Naive thymus-derived CD4-positive, alpha-beta T cell (primary cell): ENCODE measurements at places on chromosomes 3 and 15.

DNA sequence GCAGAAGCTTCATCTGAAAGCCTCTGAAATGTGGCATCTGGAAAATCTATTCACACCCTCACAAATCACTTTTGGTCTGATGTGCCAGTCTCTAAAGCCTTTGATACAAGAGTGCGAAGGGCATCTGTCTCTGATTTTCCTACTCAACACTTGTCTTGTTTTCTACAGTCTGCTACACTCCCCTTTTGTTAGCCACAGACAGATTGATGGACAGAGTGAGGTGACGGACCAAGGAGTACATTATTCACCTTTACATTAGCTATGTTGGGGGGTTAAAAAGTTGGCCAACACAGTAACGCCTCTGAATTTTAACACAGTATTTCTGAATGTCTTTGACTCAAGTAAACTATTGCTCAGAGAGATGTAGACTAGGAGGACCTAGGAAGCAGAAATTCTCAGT is 63.1 kb downstream of the TNIK start:
- DNase-seq: no peak

DNA sequence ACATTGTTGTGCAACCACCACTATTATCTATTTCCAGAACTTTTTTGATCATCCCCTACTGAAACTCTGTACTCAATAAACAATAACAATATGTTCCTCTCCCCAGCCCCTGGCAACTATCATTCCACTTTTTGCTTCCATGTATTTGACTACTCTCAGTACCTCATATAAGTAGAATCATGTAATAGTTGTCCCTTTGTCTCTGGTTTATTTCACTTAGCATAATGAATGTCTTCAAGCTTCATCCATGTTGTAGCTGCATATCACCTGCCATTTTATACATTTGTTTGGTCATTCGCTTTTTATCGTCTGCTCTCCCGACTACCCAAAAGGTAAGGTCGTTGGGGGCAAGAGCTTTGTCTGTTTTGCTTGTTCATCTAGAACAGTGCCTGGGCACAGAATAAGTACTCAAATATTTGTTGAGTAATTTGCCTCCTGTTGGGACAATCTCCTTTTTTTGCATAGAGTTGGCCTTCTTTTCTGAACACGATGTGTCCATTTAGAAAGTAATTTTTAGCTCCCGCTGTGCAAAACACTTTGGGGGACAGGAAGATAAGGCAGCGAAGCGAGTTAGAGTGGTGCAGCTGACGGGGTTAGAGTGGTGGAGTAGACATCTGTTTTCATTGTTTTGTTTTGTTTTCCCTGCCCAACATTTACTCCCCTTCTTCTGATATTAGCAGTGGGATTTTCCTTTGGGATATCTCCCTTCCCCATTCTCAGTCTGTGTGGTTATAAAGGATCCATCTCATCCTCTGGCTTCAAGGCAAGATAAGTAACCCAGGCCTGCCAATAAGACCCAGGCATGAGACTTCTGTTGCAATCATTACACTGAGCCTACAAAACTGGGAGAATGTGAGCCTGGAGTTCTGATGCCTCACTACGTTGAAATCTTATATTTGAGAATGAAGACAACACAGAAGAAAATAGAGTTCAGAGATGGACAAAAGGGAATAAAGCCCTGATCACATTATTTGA is 83.4 kb upstream of the RNU6-1 start:
- no peak for DNase-seq

DNA sequence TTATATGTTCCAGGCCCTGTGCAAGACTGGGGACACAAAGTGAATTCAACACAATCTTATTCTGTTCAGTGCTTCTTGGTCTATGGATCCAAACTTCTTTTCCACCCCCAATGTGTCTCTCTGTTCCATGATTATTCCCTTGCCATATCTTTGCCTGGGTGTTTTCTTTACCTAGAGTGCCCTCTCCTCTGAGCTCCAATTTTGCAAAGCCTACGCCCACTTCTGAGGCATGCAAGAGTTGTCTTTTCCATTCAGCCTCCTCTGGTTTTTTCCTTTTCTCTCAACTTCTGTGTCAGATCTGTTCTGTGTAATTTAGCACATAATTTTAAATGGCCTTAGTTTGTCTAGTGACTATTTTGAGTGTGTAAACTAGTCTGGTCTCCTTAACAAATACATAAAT is 72.8 kb upstream of the PLCL2 start:
- DNase-seq: no peak

- DNase-seq: no peak
Measured at GRCh38 chr3:32815841-32816438, 1.9 kb upstream of the TRIM71 start.

- no peak for DNase-seq
Measured at GRCh38 chr3:129025691-129026435, 24.8 kb downstream of the EFCC1 start.

DNA sequence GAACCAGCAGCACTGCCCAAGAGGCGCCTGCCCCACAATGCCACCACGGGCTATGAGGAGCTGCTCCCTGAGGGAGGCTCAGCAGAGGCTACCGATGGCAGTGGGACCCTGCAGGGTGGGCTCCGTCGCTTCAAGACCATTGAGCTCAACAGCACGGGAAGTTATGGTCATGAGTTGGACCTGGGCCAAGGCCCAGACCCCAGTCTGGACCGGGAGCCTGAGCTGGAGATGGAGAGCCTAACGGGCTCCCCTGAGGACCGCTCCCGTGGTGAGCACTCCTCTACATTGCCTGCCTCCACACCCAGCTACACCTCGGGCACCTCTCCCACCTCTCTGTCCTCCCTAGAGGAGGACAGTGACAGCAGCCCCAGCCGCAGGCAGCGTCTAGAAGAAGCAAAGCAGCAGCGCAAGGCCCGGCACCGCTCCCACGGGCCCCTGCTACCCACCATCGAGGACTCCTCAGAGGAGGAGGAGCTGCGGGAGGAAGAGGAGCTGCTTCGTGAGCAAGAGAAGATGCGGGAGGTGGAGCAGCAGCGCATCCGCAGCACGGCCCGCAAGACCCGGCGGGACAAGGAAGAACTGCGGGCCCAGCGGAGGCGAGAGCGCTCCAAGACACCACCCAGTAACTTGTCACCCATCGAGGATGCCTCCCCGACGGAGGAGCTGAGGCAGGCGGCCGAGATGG is 21.8 kb upstream of the APEH start:
- no peak for DNase-seq

GRCh38 chr3:38297947-38298711 is 16.0 kb downstream of the SLC22A14 start:
- DNase-seq: no peak

- no peak for DNase-seq
Measured at GRCh38 chr3:19775765-19776164, 158.3 kb downstream of the EFHB start.

DNA sequence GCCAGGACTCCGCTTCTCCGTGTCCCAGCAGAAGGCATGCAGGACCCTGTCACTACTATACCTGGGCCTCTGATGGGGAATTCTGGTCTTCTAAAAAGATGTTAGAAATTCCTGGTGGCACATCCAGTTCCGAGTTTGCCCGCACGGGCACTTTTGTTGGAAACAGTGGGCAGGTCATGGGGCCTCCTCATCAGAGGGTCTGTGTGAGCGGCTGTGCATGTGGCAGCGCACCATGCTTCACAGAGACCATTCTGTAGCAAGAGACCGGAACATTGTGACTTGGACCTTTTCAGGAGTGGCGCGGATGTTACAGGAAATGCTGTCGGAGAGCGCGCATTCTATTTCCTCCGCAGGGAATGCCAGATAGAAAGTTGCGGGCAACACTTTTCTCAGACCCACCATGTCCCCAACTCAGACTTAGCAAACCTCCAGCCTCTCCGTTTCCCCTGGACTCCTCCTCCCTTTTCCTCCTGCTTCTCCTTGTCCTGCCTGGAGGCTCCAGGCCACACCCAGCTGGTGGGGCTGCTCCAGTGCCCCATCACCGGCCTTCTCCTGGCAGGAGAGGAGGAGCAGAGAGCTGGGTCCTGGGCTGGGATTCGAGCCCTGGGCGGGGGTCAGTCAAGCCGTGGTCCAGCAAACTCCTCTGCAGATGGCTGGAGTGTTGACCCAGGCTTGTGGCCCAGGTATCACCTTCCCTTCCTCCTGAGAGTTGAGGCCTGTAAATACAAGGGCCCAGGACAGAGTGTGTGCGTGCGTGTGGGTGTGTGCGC is 46.6 kb downstream of the KLF13 start:
- no peak for DNase-seq

- no peak for DNase-seq
Measured at GRCh38 chr3:56076746-56077145, 391.5 kb downstream of the ERC2 start.

DNA sequence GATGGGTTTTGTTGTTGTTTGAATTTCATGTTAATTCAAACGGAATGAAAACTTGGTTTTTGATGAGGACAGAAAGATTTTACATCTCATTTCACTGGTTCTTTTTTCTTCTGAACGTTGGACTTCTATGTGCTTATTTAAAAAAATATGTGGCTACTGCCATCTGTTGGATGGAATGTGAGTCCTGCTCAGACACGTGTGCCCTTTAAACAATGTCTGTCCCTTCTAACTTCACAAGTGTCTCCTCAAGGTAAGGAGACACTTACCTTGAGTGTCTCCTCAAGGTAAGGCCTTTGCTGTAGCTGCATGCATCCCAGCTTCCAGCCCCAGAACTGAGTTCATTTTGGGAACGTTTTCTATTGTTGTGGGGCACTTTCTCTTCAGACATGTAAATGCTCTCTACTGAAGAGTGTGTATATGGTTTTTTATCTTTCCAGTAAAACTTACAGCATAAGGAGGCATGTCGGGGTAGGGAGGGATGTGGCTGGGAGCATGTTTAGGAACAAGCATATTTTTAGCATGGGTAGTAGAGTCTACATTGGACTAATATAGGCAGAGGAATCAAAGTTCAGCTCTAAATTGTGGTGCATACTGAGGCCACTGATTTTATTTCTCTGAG is 63.1 kb upstream of the UBE3A start:
- no peak for DNase-seq

GRCh38 chr3:119613201-119613600 is 15.5 kb downstream of the PLA1A start:
- no peak for DNase-seq

DNA sequence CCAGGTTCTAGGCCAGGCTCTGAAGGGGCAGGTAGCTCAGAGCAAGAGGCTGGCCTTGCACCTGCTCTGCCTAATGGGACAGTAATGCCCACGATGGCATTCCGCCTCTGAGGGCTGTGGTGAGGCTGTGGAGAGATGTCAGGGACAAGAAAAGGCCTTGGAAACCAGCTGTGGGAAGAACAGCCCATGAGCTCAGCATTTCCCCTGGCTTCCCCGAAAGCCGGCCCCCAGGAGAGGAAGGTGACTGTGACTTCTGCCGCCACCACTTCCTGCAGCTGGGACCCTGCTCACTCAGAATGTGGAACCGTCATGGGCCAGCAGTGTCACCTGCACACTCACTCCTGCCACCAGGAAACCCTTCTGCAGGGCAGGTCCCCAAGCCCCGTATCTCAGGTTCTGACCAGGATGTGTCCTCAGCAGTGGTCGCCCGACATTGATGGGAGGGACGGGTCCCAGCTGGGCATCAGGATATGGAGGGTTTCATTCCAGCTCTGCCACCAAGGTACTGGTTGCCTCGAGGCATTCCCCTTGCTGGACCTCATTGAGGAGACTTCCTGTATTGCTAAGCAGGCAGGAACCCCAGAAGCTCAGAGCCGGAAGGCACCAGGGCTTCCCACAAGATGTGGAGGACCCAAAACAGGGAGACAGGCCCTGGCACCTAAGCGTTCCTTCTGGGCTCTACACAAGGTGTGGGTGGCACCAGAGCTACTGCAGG is 30.7 kb downstream of the SEMA7A start:
- no peak for DNase-seq

- no peak for DNase-seq
Measured at GRCh38 chr15:71080166-71080565, 35.1 kb upstream of the THSD4 start.

DNA sequence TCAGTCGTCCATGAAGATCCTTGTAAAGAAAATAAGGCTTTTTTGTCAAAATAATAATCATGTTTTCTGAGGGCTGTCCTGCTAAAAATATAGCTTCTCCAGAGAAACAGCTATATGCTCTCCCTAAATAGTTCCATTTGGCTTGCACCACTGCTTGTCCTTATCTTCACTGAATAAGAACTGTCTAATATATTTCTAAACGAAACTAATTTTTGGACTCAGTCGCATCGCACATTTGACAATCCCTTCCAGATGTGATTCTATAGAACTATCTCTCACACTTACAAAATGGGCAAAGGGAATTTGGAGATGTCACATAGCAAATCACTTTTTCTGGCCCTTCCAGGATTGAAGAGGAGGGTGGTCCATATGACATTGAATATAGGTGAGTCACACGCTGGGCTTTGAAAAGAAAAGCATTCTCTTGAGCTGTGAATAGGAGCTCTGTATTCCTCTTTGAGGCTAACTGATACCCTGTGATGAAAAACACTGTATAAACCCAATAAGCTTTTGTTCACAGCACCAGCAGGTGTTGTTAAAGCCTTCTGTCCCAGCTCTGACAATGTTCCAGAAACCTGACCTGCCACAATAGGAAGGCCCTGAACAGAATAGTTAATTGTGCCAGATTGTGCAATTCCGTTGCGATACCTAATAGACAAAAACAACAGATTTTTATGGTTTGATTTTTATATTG is 1144.2 kb downstream of the ROBO2 start:
- DNase-seq: no peak

DNA sequence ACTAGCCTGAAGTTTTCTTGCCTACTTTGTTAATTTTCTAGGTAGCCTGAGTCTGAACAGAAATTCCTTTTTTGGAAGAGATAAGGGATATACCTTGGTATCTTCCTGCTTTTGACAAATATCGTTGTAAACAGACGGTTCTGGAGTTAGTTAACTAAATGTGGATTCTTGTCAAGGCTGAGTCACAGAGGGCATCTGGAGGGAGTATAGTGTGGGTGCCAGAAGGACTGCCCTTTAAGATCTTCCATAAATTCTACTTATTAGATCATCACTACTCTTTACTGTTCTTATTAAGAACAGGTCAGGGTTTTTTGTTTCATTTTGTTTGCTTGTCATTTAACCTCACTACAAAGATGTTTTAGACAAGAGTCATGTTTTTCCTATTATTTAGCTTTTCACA is 125.3 kb upstream of the SKOR1 start:
- DNase-seq: no peak

GRCh38 chr3:20516311-20516710 is 330.3 kb upstream of the SGO1 start:
- no peak for DNase-seq

GRCh38 chr3:193124861-193125260 is 116.2 kb upstream of the PLAAT1 start:
- no peak for DNase-seq

DNA sequence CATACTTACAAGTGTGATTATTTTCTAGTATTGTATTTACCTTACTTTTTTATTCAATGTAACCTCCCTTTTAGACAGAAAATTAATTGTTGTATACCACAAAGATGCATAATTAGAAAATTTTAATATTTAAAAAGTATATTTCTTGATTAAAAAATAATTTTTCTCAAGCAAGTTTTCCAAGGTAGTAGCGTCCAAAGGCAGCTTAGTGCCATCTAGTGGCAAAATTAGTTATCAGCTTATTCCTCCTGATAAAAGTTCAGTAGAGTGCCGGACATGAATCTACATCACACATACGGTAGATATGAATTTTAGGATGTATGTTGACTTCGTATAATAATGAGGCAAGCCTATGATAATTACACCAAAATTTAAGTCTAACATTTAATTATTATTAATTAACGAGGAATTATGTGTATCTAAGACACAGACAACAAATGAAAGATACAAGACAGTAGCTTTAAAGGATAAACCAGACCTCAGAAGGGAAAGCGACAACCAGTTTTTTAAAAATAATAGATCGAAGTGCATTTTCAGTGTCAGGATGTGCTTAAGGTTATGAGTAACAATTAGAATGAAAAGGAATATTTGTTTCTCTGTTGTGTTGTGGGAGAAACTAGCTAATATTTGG is 405.9 kb downstream of the ROBO1 start:
- DNase-seq: no peak

GRCh38 chr3:189567322-189567721 is 63.9 kb upstream of the TP63 start:
- DNase-seq: no peak
